ENCODE measurements at places on chromosomes 13 and 19.

DNA sequence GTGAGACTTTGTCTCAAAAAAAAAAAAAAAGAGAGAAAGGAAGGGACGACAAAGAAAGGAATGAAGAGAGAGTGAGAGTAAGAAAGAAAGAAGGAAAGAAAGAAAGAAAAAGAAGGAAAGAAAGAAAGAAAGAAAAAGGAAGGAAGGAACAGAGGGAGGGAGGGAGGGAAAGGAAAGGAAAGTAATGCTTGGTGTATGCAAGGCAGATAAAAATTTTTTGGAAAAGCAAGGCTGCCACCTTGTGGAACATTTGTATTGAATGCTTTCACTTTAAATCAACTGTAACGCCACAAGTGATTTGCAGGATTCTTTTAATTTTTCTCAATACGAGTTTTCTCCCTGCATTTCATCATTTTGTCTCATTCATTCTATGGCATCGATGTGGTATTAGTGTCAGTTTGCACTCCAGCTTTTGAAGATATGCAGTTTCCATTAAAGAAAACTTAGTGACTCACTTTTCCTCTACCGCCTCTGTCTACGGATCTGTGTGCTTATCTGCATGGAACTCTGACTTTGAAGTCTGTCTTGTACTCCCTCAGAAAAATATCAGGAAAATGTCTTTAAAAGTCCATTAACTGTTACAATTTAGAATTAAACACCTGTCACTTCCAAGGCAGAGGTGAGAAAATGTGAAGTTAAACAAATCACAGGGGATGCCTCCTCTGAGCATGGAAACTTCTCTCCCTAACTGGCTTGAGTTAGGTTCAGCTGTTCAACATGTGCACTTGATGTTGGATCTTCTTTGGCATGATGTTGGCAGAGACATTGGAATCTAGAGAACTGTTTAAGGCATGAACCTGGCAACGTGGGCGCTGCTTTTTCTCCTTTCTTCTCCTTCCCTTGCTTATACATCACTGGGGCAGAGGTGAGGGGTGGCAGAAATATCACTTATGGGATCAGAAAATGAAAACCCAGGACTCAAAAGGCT is 20.0 kb upstream of the ZDHHC20 start:
- peak; percentile 20 for DNase-seq

- no peak for DNase-seq
Observed at GRCh38 chr13:64455124-64455523, 2775.0 kb downstream of the PCDH9 start.

DNA sequence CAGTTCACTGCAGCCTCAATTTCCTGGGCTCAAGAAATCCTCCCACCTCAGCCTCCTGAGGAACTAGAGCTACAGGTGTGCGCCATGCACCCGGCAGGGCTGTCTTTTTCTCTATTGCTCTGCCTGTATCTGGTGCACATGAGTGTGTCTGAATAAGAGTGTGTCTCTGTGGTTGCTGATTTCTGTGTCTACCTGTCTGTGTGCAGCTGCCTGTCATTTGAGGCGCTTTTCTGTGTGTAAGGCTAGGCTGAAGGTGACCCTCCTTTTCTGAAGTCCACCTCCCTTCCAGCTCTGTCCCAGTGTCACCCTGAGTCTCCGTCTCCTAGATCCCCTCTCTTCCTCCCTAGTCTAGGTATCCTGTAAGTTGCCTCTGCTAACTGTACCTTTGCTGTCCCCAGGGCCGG is 1.5 kb upstream of the PRR12 start:
- no peak for DNase-seq

GRCh38 chr19:4711211-4711610 is 12.4 kb downstream of the DPP9 start:
- no peak for DNase-seq

DNA sequence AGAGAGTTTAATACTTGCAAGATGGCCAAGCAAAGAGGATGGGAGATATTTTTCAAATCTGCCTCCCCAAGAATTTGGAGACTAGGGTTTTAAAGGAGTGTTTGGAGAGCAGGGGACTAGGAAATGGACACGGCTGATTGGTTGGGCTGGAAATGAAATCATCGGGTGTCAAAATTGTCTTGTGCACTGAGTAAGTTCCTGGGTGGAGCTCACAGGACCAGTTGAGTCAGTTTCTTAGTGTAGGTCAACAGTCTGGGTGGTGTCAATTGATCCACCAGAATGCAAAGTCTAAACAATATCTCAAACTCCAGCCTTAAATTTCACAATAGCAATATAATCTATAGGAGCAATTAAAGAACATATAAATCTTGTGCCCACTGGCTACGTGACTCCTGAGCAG is 23.0 kb upstream of the CEACAM4 start:
- no peak for DNase-seq

GRCh38 chr19:15577184-15577771 is 37.7 kb upstream of the CYP4F8 start:
- no peak for DNase-seq

DNA sequence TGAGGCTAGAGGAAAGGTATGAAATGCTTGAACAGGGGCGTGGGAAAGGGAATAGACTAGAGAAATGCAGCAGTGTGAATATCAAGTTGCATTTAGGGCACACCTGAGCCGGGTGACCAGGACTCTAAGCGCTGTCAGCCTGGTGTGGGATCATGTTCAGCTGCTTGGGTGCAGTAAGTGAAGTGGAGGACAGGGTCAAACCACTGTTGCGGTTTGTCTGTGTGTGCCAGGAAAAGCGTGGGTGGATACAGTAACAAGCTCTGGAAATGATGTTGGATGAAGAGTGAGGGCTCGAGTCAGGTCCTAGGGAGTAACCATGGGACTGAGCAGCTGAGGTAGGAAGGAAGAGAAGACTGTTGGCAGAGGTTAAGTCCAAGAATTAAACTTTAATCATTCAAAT is 15.8 kb downstream of the DGKH start:
- DNase-seq, result no peak

DNA sequence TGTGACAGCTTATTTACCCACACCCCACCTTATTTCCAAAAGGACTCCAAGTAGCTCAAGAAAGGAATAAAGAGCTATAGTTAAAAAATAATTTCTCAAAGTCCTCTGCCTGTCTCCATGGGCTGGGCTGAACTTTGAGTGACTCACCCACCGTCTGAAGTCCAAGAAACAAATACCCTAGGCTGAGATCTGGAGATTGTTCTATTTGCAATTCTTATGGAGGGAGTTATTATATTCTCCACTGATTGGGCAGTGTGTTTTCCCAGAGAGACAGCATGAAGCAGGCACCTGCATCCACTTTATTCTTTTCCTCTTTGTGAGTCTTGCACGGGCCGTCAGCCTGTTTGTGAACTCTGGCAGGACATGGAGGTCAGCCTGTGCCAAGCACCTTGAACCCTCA is 63.2 kb downstream of the SHISA2 start:
- no peak for DNase-seq

GRCh38 chr13:26629260-26629825 is 71.9 kb downstream of the WASF3 start:
- no peak for DNase-seq

DNA sequence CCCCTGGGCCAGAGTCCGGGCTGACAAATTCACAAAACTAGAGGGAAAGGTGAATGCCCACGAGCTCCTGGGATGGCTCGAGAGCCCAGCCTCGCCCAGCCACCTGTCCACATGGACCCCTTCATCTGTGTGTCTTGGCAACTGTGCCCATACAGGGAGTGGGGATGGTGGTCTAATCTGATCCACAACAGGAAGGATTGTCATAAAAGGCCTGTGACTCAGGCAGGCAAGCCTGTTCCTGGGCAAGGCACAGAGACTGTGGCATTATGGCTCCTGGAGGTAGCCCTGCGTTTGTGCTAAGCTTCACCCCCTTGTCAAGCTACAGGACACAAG is 20.0 kb downstream of the CAPS start:
- DNase-seq, result no peak

- DNase-seq, result no peak
Observed at GRCh38 chr19:8421484-8422461, 8.7 kb downstream of the MARCHF2 start.

DNA sequence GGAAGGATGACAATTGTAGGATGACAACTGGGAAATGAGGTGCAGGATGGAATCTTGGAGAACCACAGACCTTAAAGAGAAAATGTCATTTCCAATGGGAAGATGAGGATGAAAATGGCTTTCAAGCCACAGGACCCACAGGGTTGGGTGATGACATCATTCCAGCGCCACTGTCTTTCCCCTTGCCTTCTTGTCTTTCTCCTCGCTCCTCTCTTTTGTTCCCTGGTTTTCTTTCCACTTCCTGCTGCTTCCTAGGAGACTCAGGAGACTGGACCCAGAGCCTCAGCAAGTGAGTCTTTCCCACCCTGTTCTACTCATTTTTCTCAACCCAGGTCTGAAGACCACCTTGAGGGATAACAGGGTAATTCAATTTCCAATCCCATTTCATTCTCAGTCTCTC is 548.8 kb downstream of the FGF9 start:
- DNase-seq, result no peak

Data from HEK293T (cell line).